Left renal pelvis (tissue), 4 donors: ENCODE measurements at places on chromosomes 6 and 20.

DNA sequence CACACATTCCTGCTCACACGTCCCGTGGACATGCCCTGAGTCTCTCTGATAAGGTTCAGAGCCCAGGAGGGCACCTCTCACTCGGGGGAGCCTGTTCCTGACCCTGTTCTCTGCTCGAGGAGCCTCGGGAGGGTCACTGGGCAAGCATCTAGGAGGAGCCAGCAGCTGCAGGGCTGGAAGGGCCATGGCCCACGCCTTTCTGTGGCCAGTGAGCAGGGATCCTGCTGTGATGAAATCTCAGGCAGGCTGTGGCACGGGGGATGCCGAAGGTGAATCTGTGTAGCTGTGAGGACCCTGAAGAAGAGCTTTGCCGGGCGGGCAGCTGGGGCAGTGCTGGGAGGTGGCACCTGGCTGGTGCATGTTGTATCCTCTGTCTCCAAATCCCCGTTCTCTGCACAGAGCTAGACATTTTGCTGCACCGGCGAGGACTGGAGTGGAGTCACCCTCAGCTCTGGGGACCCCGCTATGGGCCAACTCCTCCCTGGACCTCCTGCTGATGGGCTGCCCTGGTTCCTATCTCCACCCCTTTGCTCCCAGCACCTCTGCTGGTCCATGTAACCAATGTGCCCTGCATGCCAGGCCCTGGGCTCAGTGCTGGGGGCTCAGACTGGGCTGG is 7.1 kb upstream of the NPBWR2 start:
- DNase-seq, result no peak

DNA sequence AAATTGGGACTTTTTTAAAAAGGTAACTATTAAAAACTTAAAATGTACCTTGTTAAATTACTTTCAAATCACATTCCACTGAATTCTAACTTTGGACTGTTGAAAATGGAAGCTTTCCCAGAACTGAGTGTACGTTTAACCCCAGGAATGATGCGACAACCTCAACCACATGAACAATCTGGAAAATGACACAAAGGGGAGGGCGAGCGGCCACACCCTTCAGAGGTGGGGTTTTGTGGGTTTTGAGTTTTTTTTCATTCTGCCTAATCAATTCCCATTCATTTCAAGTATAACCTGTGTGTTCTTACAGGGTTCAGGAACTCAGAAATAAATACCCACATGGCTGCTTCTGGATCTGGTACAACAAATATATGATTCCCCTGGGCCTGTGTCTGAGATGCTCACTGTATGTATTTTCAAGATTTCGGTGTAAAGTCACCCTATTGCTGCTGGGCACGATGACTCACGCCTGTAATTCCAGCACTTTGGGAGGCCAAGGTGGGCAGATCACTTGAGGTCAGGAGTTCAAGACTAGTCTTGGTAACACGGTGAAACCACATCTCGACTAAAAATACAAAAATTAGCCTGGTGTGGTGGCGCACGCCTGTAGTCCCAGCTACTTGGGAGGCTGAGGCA is 21.6 kb downstream of the CNKSR3 start:
- DNase-seq, result no peak

DNA sequence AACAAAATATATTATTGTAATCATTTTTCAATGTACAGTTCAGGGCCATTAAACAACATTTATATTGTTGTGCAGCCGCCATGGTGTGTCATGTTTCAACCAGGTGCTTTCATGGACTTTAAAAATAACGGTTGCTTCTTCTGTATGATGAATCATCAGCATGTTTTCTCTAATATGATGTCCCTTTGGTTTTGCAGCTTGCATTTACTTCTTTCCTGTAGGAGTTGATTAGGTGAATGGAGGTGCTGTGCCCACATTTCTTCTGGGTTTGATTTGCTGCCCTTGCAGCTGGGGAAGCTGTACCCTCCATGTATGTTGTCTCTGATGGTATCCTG is 54.9 kb upstream of the TULP4 start:
- no peak for DNase-seq

DNA sequence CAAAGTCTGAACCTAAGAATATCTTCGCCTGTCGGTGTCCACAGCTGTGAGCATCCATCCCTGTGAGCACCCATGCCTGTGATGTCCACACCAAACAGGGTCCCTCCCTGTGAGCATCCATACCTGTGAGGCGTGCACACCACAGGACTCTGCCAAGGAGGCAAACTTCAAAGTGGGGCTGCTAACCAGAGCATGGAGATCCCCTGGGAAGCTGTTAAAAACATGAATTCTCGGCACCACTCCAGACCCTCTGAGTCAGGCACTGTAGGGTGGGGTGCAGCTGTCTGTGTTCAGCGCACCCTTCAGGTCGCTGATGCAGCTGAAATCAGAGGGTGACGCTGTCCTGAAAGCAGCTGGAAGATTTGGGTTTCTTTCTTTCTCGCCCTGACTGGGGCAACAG is 85.4 kb upstream of the NXT1 start:
- DNase-seq, result no peak

GRCh38 chr6:70651326-70651905 is 16.3 kb upstream of the SMAP1 start:
- no peak for DNase-seq

- DNase-seq, result no peak
Observed at GRCh38 chr20:2851086-2851485, 10.5 kb downstream of the VPS16 start.

GRCh38 chr20:10520528-10520927 is 85.4 kb downstream of the SLX4IP start:
- DNase-seq, result no peak

GRCh38 chr6:138568997-138569396 is 69.7 kb upstream of the NHSL1 start:
- no peak for DNase-seq

- no peak for DNase-seq
Observed at GRCh38 chr20:3679749-3680700, 1.8 kb downstream of the ADAM33 start.

DNA sequence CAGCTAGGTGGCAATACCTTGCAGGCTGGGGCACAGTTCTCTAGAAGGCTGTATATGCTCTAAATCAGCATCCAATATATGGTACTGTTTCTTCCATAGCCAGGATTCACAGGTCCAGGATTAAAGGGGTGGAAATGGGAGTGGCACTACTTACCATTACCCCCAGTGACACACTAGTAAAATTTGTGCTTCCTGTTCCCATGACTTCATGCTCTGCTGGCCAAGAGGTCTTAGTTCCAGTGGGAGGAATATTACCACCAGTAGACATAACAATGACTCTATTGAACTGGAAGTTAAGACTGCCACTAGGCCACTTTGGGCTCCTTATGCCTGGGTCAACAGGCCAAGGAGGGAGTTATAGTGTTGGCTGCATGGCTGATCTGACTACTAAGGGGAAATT is 174.3 kb upstream of the TNFAIP3 start:
- no peak for DNase-seq

DNA sequence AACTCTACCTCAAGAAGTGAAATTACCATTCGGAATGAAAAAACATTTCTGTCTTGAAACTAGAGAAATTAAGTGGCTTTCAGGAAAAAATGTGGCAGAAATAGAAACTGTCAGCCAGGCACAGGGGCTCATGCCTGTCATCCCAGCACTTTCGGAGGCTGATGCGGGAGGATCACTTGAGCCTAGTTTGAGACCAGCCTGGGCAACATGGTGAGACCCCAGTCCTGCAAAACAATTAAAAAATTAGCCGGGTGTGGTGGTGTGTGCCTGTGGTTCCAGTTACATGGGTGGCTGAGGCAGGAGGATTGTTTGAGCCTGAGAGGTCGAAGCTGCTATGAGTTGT is 7.1 kb upstream of the TMEM181 start:
- no peak for DNase-seq

DNA sequence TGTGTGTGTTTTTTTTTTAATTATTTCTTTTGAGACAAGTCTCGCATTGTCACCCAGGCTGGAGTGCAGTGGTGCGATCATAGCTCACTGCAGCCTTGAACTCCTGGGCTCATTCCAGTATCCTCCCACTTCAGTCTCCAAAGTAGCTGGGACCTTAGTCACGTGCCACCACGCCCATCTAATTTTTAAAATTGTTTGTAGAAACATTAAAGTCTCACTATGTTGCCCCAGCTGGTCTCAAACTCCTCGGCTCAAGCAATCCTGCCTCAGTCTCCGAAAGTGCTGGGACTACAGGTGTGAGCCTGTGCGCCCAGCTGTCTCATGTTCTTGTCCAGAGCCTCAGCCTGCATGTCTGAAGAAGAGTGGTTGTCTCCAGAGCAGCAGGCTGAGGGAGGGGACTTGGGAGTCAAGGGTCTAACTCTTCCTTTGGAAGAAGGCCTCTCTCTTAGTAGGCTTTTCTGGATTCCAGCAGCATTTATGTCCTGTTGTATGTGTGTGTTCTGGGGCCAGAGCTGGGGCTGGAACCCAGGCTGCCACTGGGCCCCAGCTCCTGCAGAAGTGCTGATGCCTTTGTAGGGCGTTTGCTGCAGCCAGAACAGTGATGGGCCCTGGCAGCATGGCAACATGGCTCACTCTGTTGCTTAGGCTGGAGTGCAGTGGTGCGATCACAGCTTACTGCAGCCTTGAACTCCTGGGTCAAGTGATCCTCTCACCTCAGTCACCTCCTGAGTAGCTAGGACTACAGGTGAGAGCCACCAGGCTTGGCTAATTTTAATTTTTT is 5.4 kb downstream of the DNMT3B start:
- DNase-seq, result no peak

DNA sequence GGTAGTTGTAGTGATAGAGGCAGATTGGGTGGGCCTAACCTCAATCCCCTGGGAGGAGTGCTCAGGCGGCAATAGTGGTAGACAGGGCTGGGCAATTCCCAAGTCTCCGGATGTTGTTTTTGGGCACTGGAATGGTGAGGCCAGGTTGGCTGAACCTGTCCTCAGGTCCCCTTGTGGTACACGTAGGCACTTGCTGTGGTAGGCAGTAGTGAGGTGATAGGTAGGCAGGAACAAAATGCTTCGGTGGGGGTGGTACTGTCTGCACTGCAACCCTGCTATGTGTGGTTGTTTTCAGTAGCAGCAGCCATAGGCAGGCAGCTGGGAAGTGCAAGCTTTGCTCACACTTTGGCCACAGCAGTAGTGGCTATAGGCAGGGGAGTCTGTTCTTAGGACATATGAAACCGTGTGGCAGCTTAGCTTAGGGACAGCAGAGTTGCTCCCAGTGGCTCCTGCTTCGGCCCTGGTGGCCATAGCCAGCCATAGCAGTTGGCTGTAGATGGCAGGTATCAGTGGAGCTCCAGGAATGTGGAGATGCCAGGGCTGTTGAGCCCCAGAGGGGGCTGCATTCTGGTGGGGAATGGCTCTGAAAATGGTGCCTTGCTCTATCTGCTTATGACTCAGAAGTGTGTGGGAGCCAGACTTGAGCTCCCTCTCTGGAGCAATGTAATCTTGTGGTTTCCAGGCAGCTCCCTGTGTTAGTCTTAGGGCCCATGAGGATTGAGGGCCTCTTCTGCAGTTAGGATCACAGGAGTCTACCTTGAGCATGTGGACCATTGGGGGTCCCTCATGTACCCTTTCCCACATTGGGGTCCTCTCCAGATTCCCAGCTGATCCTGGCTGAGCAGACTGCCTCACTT is 241.8 kb upstream of the BMP2 start:
- DNase-seq, result no peak

- no peak for DNase-seq
Observed at GRCh38 chr6:49401063-49401462, 62.0 kb downstream of the MMUT start.

DNA sequence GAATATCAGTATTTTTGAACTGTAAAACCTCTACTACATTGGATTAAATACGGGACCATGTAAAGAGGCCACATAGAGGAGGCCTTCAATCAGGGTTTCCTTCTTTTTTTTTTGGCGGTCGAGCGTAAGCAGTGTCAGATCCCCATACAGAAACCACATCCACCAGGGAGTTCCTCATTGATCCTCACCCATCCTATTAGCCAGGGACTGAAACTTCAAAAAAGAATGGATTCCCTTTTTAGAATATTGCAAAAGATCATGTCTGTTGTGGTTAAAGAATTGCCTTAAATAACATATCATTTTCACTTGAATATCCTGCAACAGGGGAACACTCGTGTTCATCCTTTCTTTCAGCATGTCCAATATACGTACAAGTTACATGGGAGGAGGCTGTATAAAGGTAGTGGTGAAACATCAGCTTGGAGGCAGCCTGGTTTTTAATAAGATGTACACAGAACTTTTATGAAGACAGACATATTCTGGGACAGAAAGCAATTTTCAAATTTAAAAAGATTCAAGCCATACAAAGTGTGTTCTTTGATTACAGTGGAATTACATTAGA is 96.1 kb downstream of the PPP1R14C start:
- no peak for DNase-seq

DNA sequence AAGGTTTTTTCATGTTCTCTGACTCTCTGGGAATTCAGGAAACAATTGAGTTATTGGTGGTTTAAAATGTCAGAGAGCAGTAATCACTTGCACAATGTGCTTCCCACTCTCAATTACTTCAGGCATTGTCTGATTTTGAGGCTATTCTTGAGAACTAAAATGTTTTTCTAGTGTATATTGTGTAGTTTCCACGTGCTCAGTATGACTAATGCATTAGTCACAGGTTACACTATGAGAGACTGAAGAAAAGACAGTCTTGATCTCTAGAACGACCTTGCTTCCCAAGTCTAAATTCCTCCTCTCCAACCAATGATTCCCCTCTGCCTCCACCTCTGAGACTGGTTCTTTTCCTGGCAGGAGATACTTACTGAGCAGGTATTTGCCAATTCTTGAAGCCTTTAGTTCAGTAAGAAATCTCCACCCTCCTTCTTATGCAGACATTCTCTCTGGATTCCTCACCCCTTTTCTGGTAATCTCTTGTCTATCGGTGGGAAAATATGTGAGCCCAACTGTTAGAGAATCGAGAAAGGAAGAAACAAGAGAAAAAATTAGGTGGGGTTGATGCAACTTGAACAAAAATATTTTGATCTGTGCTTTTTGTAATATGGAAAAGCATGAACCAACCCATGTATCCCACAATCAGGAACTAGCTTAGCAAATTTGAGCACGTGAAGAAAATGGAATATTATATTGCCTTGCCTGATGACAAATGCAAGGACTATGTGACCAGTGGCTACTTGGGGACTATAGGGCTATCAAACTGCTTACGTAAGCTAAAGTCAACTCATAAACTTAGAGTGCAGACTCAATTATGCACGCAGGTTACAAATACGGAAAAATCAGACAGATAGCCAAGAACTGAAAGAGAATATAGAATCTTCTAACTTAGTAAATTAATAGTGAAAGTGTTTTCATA is 61.1 kb upstream of the SLC22A16 start:
- DNase-seq, result no peak

DNA sequence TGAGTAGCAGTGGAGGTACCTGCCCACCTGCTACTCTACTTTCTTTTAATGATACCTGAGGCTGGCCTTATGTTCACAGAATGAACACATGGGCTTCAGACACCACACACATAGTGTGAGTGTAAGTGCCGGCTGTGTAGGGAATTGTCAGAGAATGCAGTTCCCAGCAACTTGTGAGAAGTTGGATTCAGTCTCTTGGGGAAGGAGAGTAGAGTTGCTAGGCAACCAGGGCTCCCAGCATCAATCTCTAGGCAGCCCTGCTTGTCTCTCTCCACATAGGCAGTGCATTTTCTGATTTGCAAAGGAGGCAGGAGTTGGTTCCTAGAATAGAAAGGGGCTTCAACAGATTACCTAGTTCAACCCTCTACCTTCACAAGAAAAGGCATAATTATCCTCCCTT is 74.1 kb downstream of the BFSP1 start:
- DNase-seq, result no peak
